Urinary bladder (tissue), 4 donors: ENCODE measurements at places on chromosomes 11 and 22. TPM values are rescaled to one million over a fixed set of nuclear protein-coding genes. Genes with fewer than 3 reads are reported as not detected.

DNA sequence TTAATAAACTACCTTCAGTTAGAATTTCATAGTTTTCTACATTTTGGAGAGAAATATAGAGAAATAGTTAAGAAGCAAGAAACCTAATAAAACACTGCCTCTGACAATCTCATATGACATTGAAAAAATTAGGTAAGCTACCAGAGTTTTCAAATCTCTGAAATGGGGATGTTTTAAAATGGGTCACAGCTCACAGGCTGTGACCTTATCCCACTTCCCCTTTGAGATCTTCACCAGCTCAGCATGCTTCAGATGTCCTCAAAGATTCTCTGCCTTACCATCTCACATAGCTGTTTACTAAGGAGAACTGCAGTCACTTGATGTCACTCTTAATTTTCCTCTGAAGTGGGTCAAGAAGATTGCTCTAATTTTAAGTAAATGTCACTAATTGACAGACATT, 717.8 kb downstream of the JRKL start:
- DNase-seq: no peak

DNA sequence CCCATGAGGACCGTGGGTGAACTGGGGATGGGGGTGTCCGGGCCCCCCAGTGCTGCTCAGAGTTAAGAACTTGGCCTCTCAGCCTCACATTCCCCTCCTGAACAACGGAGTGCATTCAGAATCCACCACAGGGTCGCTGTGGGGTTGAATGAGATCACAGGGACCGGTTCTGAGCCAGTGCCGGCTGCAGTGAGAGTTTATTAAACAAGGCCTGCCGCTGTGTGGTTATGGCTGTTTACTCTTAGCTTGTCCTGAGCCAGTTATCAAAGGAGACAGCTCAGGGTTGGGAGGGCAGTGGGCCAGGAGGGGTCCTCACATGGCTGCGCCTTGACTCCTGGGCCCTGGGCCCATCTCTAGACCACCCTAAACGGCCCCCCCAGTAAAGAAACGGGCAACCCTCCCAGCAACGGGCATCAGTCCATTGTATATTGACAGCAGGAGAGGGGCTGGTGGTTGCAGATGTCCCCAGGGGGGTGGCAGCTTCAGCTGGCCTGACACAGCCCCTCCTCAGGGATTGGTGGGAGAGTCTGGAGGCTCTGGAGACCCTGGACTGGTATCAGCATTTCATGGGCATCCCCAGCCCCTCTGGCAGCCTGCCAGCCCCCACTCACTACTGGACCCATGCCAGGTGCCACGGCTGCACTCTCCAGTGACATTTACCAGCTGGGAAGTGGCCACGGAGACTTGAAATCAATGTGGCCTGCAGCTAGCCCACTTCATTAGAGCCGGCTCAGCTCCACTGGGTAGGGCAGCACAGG, 15.1 kb upstream of the CABP7 start:
- DNase-seq: no peak

GRCh38 chr11:112265659-112266409, 5.2 kb upstream of the PLET1 start:
- DNase-seq: no peak

- DNase-seq: peak; percentile 86
Measured at GRCh38 chr11:47917599-47918369, 62.6 kb upstream of the PTPRJ start.

DNA sequence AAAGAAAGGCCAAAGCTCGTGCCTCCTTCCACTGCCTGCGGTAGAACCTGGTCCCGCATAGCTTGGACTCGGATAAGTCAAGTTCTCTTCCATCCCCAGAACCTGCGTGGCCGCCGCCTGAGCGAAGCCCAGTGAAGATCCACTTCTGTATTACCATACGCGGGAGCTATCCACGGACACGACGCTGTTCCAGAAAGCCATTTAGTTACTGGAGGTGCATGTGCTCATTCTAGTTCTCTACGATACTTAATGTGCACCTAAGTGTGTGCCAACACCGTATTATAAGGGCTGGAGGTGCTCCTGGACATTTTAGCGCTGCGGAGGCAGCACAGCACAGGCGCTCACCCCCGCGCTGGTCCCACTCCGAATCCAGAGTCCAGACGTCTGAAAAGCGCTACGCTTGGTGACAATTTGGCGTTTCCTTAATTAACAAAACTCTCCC, 1.4 kb downstream of the WT1 start:
- no peak for DNase-seq

GRCh38 chr11:114844896-114845295, 166.6 kb downstream of the NXPE2 start:
- no peak for DNase-seq

DNA sequence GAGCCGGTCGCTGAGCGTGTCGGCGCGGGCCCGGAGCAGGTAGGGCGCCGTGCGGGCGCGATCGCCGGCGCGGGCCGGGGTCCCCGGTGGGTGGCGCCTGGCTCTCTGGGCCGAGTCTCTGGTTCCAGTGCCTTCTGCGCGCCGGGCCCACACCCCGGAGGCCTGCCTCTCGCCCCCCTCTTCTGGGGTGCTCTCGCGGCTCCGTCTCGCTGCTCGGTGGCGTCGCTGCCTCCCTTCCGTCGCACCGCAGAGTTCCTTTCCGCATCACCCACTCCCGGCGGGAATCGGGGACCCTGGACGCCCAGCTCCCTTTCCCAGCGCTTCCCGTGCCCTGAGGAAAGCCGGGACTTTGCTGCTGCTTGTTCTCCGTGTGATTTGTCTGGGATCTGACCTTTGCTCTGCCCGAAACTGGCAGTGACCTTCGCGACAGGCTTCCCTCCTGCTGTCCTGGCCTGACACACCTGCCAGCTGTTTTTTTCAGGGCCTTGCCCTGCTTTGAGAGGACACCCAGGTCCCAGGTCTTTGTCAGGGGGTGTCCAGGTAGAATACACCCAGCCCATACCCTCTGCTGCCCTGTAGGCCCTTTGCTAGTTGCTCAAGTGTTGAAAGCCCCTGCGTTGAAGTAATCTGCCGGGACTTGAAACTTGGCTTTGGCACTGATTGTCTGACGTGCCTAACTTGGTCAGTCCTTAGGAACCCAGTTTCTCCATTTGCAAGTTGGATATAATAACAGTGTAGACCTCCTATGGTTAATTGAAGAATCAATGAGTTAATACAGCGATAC, 711 bp downstream of the FDX1 start:
- no peak for DNase-seq

GRCh38 chr11:64379160-64379559, 20.2 kb downstream of the RPS6KA4 start:
- no peak for DNase-seq

- DNase-seq: no peak
Measured at GRCh38 chr11:64252003-64252872, 908 bp downstream of the PLCB3 start.

DNA sequence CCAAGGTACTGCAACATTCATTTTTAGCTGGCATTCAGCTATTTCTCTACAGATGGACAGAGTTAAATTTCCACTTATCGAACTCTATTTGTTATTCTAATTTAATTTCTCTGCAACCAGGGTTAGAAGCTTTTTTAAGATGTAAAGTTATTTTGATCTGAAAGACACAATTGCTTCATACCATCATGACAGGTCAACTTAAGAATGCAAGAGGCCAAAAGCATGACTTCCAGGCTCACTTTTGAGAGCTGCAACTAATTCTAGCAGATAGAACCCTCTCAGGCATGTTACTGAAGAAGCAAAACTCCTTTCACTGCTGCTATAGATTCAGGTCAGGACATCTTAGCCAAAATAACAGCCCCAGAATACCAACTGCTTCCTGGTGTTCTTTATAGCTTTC, 86.5 kb upstream of the GALNT18 start:
- no peak for DNase-seq

- DNase-seq: peak; percentile 5
Measured at GRCh38 chr11:130945896-130946295, 29.6 kb upstream of the SNX19 start.

DNA sequence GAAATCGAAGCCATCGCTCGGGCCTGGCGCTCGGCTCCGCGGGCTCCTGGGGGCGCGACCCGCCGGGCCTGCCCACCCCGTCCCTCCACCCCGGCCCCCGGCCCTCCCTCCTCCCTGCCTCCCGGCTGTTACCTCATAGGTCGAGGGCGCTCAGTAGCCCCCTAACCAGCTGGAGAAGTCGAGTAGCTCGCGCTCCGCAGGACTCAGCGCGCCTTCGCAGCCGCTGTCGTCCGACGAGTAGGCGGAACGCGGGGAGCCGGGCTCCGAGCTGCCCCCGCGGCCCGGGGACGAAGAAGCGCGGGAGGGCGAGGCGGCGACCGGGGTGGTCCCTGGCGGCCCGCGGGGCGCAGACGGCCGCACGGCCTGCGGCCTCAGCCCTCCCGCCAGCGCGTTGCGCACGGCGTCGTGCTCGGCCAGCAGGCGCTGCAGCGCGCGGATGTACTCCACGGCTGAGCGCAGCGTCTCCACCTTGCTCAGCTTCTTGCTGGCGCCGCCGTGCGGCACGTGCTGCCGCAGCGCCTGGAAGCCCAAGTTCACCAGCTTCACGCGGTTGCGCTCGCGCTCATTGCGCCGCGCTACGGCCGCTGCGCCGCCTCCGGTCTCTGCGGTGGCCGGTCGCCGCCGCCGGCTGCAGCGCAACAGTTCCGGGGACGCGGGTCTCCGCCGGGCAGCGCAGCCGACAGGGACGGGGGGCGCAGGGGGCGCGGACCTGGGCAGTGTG, 627 bp downstream of the ASCL2 start:
- no peak for DNase-seq

DNA sequence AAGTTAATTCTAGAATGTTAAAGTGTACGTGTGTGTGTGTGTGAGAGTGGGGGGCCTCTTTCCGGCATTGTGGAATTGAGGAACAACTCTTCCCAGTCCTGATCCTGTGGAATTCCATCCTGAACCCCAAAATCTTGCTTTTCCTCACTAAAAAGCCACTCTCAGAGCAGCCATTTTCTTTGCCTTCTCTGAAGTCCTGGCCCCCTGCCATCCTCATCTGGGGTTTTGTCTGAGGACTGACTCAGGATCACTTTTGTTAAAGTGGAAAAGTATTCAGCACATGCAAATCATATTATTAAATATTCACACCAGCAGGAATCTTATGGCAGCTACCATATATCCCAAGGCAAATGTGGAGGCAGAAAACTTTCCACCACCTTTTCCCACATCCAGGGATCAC, 3.8 kb downstream of the SCN4B start:
- no peak for DNase-seq

- no peak for DNase-seq
Measured at GRCh38 chr11:15889363-15890030, 466.8 kb downstream of the SOX6 start.

DNA sequence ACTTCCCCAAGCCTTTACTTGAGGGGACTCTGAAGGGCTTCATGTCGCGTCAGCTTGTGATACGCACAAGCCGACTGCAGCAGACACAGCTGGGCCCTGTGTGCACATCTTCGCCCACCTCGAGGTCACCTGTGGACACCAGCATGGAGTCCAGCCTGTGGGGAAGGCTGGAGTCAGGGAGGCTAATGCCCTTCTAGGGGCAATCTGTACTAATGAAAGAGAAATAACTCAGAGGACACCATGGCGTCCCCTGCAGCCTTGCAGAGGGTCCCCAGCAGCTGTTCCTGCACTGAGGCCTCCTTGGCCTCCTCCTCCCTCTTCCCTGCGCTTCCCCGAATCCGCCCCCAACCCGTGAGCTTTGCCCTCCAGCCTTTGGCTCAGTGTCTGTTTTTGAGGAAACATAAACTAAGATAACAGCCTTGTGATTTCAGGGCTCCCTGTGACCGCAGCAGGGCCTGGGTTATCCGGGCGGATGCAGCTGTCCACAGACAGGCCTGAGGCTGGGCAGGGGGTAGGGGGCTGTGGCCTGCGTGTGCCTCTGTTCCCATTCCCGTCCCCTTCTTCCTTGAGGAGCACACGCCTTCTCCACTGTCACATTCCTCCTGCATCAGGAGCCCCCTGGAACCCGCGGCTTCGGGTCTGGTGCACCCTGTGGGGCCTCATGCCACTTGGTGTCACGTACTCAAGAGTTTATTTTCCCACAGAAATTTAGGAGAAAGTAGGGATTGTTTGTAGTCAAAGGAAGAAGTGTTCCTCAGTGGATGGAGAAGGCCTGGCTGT, 25.0 kb downstream of the KRTAP5-5 start:
- DNase-seq: no peak

- no peak for DNase-seq
Measured at GRCh38 chr22:43985532-43985931, 30.3 kb downstream of the SAMM50 start.

DNA sequence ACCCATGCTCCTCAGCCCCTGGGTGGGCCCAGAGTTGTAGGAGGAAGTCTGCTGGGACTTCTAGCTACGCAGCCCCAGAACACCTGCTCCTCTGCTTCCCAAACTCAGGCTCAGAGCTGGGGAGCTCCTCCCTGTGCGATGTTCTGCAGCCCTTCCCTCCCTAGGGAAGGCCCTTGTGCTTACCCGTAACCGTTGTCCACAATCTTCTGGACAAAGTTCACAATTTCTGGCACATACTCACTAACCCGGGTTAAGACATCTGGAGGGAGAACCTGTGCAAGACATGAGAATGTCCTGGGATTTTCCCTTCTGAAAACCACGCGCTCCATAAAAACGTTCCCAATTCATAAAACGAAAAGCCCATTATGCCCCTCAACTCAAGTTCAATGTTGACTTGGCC, 28.4 kb downstream of the CARS1 start:
- DNase-seq: no peak

GRCh38 chr11:69667619-69668604, 7.2 kb downstream of the LTO1 start:
- DNase-seq: no peak

DNA sequence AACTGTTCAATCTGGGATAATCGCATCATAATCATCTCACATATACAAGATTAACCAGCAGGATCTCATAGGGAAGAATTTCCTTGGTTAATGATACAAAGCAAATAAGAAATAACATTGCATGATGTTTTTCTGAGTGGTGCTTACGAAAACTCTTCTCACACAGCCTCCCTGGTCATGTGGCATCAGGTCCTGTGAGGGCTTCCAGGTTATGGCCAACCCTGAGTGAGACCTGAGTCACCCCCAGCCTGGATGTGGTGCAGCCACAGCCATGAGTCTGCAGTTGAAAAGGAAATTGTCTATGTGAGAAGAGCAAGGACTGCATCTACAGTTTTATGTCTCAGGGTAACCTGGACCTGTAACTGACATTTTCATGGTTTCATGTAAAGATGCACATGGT, 90.5 kb upstream of the XKR3 start:
- DNase-seq: no peak

DNA sequence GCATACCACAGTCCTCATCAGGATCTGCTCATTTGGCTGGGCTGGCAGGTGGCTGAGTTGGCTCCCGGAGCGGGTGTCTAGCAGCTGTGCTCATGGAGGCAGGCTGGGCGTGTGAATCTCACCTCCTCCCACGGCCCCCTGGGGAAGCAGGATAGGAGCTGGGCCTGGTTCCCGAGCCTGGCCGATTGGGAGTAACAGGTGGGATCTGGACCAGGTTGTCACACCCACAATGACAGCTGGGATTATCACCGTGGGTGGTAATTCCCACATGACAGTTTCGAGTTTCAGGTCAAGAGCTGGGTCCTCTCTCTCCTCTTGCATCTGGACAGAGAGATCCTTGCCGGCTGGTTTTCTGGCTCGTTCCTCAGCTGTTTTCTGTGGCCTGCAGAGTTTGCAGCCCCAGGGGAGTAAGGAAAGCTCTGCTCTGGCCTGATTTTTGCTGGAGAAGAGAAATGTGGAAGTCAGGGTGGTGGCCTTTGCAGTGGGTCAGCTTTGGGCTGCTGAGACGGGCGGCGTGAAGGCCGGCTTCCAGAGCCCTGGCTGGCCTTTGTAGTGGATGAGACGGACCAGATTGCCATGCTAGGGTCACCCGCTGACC, 57.0 kb downstream of the BCR start:
- DNase-seq: no peak

Gene CHADL
- total RNA-seq: 1.8 TPM

Gene HORMAD2
- total RNA-seq: not detected

Gene MS4A12
- total RNA-seq: not detected

Gene OR6T1
- not detected for total RNA-seq

Gene PATE4
- not detected for total RNA-seq

Gene DNAJB7
- total RNA-seq: not detected

Gene CCDC116
- total RNA-seq: 0.53 TPM
